ENCODE measurements at places on chromosomes 6 and 20. TPM values are rescaled to one million over a fixed set of nuclear protein-coding genes. Genes with fewer than 3 reads are reported as not detected.

DNA sequence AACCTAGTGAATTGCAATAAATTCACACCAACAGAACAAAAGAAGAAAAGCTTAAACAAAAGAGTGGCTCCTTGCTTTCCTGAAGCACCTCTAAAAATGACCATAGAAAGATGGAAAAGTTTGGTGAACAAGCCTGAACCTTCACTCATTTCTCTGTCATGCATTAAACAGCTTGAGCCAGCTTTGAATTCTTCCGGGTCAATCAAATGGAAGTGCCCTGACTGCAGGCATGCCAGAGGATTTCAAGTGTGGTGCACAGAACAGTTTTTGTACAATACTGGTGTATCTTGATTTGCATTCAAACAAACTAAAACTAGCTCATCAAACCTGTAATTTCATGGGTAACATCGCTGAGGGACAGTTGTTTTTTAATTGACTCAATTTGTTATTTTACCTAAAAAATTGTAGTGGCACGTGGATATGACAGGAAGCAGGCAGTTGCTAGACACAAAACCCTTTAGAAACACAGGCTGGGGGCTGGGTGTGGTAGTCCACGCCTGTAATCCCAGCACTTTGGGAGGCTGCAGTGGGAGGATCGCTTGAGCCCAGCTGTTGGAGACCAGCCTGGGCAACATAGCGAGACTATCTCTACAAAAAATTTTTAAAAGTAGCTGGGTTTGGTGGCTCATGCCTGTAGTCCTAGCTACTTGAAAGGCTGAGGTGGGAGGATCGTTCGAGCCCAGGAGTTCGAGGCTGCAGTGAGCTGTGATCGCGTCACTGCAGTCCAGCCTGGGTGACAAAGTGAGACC lies 9.1 kb downstream of the CASS4 start:
- H3K27ac ChIP-seq, result no peak overlapping the region
- no peaks in the 10 kb centered on the region for H3K4me1 ChIP-seq
- no peaks in the 10 kb centered on the region for H3K27me3 ChIP-seq
- no peak for DNase-seq
- no peaks in the 10 kb centered on the region for H3K36me3 ChIP-seq

DNA sequence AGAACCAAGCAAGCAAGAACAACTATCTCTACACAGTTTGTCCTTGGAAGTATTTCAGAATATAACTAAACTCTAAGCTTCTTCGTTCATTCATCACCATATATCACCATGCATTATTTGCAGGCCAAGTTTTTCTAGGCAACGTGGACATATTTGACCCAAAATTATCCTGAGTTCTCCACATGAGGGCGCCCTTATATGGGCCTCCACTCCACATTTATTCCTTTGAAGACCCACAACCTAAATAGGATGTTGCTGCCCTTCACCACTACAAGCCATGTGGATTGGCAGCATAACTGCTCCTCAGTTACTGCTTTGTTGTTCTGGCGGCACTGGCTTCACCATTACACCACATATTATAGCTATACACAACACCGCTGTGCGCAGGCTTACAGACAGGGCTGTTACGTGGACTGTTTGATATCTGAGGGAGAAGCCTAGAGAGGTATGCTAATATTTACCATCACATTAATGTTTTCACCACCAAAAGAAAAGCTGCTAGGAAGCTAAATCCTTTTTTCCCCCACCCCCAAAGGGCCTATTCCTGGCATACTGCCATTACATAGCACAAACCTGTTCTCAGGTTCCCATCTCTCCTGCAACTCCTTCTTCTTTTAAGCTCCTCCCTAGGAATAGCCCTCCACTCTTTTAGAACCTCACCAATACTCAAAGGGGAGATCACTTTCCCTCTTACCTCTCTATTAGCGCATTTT lies 411.7 kb downstream of the C6orf118 start:
- no peaks in the 10 kb centered on the region for H3K36me3 ChIP-seq
- no peak for DNase-seq
- H3K27me3 ChIP-seq, result no peaks in the 10 kb centered on the region
- H3K27ac ChIP-seq, result no peak overlapping the region
- no peaks in the 10 kb centered on the region for H3K4me1 ChIP-seq

GRCh38 chr6:124441450-124441849 lies 520.8 kb upstream of the RNF217 start:
- H3K27me3 ChIP-seq, result no peaks in the 10 kb centered on the region
- no peak overlapping the region for H3K27ac ChIP-seq
- H3K4me3 ChIP-seq, result no peak overlapping the region
- no peaks in the 10 kb centered on the region for H3K4me1 ChIP-seq
- DNase-seq, result no peak

- H3K4me1 ChIP-seq, result peaks cover 6% of the 10 kb centered on the region
- no peak overlapping the region for H3K27ac ChIP-seq
- H3K4me3 ChIP-seq, result no peak overlapping the region
- no peaks in the 10 kb centered on the region for H3K27me3 ChIP-seq
- H3K36me3 ChIP-seq, result no peaks in the 10 kb centered on the region
Measured at GRCh38 chr20:52500157-52500556, 308.6 kb upstream of the ZFP64 start.

GRCh38 chr20:47196091-47197081 lies 160.1 kb downstream of the ZMYND8 start:
- peak; percentile 82 for DNase-seq
- H3K36me3 ChIP-seq, result no peaks in the 10 kb centered on the region
- peaks cover 3% of the 10 kb centered on the region for H3K4me1 ChIP-seq

DNA sequence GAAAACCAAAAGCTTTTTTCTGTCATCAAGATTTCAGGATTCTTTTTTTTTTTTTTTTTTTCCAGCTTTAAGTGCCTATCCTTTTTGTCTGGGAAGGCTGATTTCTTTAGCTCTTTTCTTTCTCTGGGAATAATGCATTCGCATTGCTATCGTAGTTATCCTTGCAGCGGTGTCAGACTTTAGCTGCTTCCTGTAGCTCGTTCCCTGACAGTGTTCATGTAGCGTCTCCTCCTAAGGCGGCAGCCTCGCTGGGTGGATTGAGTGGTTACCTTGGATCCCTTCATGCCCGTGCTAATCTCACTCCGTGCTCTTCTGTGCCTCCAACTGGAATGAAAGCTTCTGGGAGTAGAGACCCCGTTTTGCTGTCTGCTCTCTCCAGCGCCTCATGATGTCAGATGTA lies 43.1 kb downstream of the UST start:
- no peak overlapping the region for H3K27ac ChIP-seq
- no peak for DNase-seq
- no peaks in the 10 kb centered on the region for H3K4me1 ChIP-seq
- no peaks in the 10 kb centered on the region for H3K36me3 ChIP-seq

Gene RSPH4A
- total RNA-seq, result 0.12 TPM

Gene SDC4
- total RNA-seq, result 191 TPM

- H3K36me3 ChIP-seq, result no peaks in the 10 kb centered on the region
- H3K27me3 ChIP-seq, result no peaks in the 10 kb centered on the region
- H3K4me1 ChIP-seq, result peaks cover 21% of the 10 kb centered on the region
- peak overlapping the region; percentile 60 for H3K27ac ChIP-seq
- H3K4me3 ChIP-seq, result no peak overlapping the region
Measured at GRCh38 chr20:62437927-62438326, 10.6 kb upstream of the RBBP8NL start.

GRCh38 chr20:25055711-25056495 lies 2.0 kb downstream of the ACSS1 start:
- no peaks in the 10 kb centered on the region for H3K36me3 ChIP-seq
- H3K4me1 ChIP-seq, result peaks cover 60% of the 10 kb centered on the region

Gene ZNF334
- total RNA-seq, result 12.6 TPM

GRCh38 chr6:16033214-16033613 lies 95.7 kb upstream of the MYLIP start:
- H3K27me3 ChIP-seq, result no peaks in the 10 kb centered on the region
- H3K27ac ChIP-seq, result peak overlapping the region; percentile 26
- DNase-seq, result no peak
- no peaks in the 10 kb centered on the region for H3K36me3 ChIP-seq
- no peak overlapping the region for H3K4me3 ChIP-seq

Gene BEND6
- 1.2 TPM for total RNA-seq
